ENCODE measurements at places on chromosomes 12 and 14. TPM values are rescaled to one million over a fixed set of nuclear protein-coding genes. Genes with fewer than 3 reads are reported as not detected.

HOXC4 gene
- total RNA-seq = 2.3 TPM

DCAF5 gene
- total RNA-seq = 40.4 TPM

SUOX gene
- total RNA-seq = 29.9 TPM

DNA sequence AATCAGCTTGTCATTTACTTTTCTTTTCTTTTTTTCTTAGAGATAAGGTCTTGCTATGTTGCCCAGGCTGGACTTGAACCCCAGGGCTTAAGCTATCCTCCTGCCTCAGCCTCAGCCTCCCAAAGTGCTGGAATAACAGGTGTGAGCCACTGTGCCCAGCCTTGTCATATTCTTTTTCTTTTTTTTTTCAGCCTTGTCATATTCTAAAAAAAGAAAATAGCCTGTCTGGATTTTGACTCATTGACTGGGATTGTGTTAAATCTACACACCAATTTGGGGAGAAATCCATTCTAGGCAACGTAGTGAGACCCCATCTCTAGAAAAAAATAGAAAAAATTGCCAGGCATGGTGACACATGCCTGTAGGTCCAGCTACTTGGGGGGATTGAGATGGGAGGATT lies 24.1 kb downstream of the ATP5MC2 start:
- H3K4me1 ChIP-seq = no peaks in the 10 kb centered on the region
- no peaks in the 10 kb centered on the region for H3K36me3 ChIP-seq
- no peak overlapping the region for H3K27ac ChIP-seq
- no peak overlapping the region for H3K4me3 ChIP-seq
- H3K27me3 ChIP-seq = no peaks in the 10 kb centered on the region

DNA sequence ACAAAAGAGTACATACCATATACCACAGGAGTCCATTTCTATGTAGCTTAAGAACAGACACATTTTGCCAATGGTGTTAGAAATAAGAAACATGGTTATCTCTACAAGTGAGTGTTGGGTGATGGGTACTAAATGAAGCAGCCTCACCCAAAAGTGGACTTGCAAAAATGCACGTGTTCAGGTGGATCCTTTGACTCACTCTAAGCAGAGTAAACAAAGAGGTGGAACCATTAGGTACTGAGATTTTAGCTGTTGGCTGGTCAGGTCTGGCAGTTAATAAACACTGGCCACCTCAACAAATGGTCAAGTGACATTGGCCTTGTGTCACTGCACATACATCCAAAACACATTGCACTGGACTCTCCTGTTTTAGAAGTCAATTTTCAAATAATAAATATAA lies 27.6 kb downstream of the EVL start:
- no peak overlapping the region for H3K27ac ChIP-seq
- H3K36me3 ChIP-seq = no peaks in the 10 kb centered on the region
- H3K4me1 ChIP-seq = no peaks in the 10 kb centered on the region
- no peaks in the 10 kb centered on the region for H3K27me3 ChIP-seq

- no peak overlapping the region for H3K4me3 ChIP-seq
- H3K4me1 ChIP-seq = no peaks in the 10 kb centered on the region
- no peaks in the 10 kb centered on the region for H3K27me3 ChIP-seq
- H3K27ac ChIP-seq = no peak overlapping the region
Measured at GRCh38 chr12:96376865-96377264, 23.4 kb downstream of the CDK17 start.
